SHP77 (cell line): ENCODE measurements at places on chromosomes 6 and 20.

- DNase-seq, result no peak
These were observed 7.9 kb upstream of the RIN2 start for GRCh38 chr20:19750101-19750606.

- DNase-seq, result no peak
These were observed 92.7 kb downstream of the FAM217A start for GRCh38 chr6:3986241-3986640.

DNA sequence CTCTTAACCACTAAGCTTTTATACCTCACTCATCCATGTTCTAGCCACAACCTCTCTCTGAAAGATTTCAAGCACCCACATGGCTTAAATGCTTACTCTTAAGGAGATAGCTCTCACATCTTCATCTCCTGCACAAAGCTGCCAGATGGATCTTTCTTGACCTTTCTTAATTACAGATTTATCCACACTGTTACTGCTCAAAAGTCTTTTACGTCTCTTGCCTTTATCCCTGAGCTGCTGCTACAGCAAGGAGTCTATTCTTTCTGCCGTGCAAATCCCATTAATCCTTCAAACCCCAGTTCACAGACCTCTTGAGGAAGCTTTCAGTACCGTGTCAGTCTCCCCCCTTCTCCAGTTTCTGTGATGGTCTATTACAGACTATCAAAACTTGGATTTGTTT lies 54.6 kb downstream of the B4GALT5 start:
- DNase-seq, result no peak

GRCh38 chr20:32541323-32542258 lies 43.5 kb downstream of the NOL4L start:
- DNase-seq, result no peak
